ENCODE measurements at places on chromosomes 13 and 19.

- DNase-seq, result no peak
Observed at GRCh38 chr19:16168465-16169081, 4.8 kb downstream of the CIB3 start.

DNA sequence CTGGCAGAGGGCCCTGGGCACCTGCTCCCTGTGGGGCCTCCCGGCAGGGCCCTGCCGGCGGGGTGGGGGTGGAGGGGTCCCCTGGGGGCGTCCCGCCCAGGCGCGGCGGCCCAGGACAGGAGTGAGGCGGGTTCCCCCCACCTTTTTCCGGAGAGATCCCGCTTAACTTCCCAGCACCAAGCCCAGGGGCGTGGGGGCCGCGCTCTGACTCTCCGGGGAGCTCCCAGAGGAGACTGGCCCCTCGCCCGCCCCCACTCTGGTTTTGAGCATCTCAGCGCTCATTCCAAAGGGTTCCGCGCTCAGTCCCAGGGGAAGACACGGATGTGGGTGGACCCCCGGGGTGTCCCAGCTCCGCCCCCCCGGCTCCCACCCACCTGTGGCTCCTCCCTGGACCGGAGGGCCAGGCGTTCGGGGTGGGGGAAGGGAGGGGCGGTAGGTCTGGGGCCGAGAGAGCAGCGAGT lies 476 bp downstream of the C2CD4C start:
- no peak for DNase-seq

GRCh38 chr19:6076675-6077463 lies 33.4 kb downstream of the RFX2 start:
- no peak for DNase-seq

DNA sequence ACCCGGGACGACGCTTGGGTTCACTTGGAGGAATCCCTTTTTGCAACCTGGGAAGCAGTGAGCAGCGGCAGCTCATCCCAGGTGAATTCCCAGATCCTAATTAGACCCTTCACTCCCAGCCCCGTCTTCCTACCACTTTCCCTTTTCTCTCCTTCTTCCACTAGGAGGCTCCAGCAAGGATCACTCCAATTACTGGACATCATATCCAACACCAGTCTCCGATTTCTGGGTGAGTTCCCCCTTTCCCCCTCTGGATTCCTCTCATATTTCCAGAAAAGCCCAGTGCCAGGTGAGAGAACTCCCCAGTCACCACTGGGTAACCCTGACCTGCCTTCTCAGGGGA lies 17.1 kb upstream of the ZSCAN4 start:
- DNase-seq, result no peak

GRCh38 chr19:42074513-42075363 lies 1.2 kb upstream of the ZNF574 start:
- peak; percentile 25 for DNase-seq

- no peak for DNase-seq
Observed at GRCh38 chr19:39525205-39525604, 7.4 kb downstream of the EID2B start.

DNA sequence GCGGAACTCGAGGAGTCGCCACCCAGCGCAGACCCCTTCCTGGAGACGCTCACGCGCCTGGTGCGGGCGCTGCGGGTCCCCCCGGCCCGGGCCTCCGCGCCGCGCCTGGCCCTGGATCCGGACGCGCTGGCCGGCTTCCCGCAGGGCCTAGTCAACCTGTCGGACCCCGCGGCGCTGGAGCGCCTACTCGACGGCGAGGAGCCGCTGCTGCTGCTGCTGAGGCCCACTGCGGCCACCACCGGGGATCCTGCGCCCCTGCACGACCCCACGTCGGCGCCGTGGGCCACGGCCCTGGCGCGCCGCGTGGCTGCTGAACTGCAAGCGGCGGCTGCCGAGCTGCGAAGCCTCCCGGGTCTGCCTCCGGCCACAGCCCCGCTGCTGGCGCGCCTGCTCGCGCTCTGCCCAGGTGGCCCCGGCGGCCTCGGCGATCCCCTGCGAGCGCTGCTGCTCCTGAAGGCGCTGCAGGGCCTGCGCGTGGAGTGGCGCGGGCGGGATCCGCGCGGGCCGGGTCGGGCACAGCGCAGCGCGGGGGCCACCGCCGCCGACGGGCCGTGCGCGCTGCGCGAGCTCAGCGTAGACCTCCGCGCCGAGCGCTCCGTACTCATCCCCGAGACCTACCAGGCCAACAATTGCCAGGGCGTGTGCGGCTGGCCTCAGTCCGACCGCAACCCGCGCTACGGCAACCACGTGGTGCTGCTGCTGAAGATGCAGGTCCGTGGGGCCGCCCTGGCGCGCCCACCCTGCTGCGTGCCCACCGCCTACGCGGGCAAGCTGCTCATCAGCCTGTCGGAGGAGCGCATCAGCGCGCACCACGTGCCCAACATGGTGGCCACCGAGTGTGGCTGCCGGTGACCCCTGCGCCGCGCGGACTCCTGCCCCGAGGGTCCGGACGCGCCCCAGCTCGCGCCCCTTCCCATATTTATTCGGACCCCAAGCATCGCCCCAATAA lies 2.3 kb downstream of the AMH start:
- DNase-seq, result no peak

GRCh38 chr13:75639454-75639853 lies 3.3 kb downstream of the LMO7 start:
- DNase-seq, result no peak

DNA sequence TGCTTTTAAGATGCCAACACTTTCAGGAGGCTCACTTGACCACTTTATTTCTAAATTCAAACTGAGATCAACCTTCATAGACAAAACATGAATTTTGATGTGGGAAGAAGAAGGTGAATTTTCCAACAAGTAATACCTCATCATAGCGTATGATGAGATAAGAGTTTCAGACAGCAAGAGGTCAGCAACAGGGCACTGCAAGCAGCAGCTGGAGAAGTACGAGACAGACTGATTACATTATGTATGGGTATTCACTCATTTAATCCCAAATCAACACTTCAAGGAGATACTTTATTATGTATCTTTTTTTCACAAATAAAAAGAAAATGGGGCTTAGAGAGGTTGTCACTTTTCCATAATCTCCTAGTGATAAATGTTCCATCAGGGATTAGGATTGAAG lies 389.8 kb downstream of the TBC1D4 start:
- DNase-seq, result no peak

- DNase-seq, result no peak
Observed at GRCh38 chr19:49362048-49362928, at the start of gene TEAD2. Gene TEAD2 (minus strand): TSS chr19:49362416. CDS start chr19:49360075, 2,341 bp downstream.

- peak; percentile 38 for DNase-seq
Observed at GRCh38 chr13:45847554-45848224, 3.9 kb downstream of the SIAH3 start.

DNA sequence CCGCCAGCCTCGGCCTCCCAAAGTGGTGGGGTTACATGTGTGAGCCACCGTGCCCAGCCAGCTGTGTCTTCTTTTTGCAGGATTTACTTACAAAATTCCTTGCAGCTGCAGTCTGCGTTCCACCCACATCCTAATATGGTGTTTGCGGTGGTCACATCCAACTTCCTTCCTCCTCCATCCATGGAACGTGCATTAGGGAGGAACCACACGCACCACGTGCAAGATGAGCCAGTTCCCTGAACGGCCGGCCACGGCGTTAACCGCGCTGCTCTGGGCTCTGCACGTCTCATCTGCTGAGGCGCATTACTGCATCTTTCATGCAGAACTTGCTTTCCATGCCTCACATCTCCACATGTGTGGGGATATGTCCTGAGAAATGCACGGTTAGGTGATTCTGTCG lies 13.0 kb upstream of the SIGLEC11 start:
- DNase-seq, result no peak

GRCh38 chr19:31818798-31819105 lies 469.5 kb upstream of the TSHZ3 start:
- no peak for DNase-seq

- DNase-seq, result no peak
Observed at GRCh38 chr19:46724468-46724867, 7.6 kb upstream of the PRKD2 start.

GRCh38 chr19:41546386-41546789 lies 29.6 kb upstream of the CEACAM21 start:
- DNase-seq, result peak; percentile 65

DNA sequence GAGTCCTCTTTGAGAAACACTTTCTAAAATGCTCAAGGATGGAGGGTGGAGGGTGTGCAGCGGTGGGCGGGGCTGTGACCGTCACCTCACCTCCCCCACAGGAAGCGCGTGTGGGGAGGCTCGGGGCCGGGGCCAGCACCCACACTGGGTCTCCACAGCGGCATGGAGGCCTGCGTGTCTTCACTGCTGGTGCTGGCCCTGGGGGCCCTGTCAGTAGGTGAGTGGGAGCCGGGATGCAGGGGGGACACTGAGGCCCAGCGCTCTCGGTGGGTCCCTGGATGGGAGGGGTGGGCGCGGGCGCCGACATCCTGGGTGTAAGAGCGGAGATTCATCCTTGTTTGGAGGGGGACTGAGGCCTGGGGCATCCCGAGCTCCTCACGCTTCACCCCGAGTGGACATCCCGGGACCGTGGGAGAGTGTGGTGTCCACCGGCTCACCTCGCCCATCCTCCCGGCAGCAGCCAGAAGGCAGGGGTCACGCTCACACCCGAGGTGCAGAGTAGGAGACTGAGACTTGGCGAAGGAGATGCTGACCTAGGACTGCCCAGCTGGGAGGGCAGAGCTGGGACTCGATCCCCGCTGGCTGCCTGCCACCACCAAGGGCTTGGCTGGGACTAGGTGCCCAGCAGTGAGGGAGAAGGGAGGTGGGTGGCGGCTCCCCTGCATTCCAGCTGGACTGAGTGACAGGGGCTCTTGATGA lies at the start of gene GZMM:
Gene GZMM, plus strand, starts transcription at position 144 of the 699 bp plus-strand sequence. Its CDS starts 19 bp downstream, at position 163.
- DNase-seq, result peak; percentile 84

DNA sequence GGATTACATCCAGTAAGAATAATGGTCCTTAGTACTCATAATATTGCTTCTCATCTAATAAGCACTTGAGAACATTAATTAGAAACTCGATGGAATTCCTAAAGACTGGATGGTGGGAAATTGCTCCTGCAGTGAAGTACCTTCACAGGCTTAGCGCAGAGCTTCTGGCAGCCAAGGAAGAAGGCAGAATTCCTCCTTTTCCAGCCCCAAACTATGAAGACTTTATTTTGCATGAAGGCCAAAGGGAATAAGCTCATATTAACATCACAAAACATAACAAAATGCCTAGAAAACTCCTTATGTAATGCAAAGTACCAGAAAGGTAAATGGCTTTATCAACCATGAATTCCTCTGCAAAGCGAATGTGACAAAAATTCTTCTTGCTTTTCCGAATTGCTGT lies 336.1 kb downstream of the DNAJC15 start:
- DNase-seq, result no peak

GRCh38 chr19:33828266-33829075 lies 31.8 kb downstream of the KCTD15 start:
- DNase-seq, result peak; percentile 10

- DNase-seq, result no peak
Observed at GRCh38 chr19:13189600-13189999, 39.4 kb downstream of the IER2 start.

- DNase-seq, result no peak
Observed at GRCh38 chr19:16216744-16217670, 19.3 kb downstream of the AP1M1 start.

DNA sequence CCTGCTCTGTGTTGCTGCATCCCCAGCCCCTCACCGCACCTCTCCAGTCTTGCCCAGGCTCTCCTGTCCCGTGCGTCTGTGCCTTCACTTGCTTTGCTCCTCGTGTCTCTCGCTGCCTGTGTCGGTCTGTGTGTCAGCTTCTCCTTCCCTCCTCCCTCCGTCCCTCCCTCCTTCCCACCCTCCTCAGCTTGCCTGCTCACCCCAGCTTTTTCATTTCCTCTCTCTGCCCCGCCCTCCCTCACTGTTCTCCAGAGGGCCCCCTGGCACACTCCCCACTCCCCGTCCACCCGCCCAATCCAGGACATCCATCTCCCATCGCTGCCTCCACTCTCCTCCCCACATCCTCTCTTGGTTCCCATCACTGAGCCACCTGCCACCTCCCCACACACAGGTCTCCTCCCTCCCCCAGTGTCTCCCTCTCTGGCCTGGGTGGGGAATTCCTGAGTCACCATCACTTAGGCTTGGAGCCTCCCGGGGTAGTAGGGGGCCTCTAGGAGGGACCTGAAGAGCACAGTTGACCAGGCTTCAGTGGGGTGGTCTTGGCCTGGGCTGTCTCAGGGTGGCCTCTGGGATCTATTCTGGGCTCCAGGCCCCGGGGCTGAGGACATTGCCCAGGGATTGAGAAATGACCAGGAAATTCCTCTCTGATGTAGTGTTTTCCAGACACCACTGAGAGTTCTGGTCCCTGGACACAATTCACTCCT lies at the start of gene PTGIR:
Gene PTGIR, minus strand, starts transcription at position 132 of the 704 bp plus-strand sequence. CDS start 864 bp downstream, outside the sequence.
- peak; percentile 27 for DNase-seq

- DNase-seq, result no peak
Observed at GRCh38 chr13:105783261-105783660, 752.2 kb downstream of the EFNB2 start.

- no peak for DNase-seq
Observed at GRCh38 chr19:3984584-3984907, 717 bp downstream of the EEF2 start.

- no peak for DNase-seq
Observed at GRCh38 chr19:33040994-33041827, 23.5 kb downstream of the RHPN2 start.

GRCh38 chr19:52200044-52200443 lies 10.2 kb downstream of the PPP2R1A start:
- no peak for DNase-seq

- DNase-seq, result no peak
Observed at GRCh38 chr19:42281827-42282762, 13.0 kb downstream of the CIC start.

DNA sequence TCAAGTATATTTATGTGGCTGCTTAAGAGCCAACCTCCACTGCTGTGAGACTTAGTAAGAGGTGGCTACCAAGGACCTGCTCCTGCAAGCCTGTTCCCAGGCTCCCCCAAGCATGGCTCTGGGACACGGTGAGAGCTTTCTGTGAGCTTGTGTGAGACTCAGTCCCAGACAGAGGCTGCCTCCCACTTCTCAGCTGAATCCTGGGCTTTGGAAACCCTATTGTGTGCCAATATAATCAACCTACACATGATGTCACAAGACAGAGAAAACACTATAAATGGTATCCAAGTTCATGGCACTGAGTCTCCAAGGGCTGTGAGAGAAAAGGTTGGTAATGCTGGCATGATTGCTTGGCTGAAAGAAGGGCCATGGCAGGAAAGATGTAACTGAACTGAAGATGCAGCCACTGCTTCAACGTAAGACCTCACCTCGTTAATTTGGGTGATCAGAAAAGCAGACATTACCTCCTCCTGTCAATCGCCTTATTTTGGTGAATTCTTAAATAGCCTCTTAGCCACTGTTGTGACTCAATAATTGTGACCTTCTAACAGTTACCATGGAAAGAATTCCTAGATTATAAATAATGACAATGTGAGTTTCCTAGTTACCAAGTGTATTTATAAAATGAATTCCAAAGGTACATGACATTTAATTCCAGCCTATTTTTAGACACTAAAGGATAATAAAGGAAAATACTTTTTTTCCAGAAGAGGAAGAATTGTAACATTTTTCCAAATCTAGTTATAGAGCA lies 332.0 kb downstream of the IRS2 start:
- no peak for DNase-seq

All from activated CD4-positive, alpha-beta memory T cell treated with anti-CD3 and anti-CD28 coated beads, Interleukin-2, amount 10 ng/mL, durations not matched to agents 7 days and 5 days (primary cell).